SHP77 (cell line): ENCODE measurements at places on chromosomes 3 and 15.

DNA sequence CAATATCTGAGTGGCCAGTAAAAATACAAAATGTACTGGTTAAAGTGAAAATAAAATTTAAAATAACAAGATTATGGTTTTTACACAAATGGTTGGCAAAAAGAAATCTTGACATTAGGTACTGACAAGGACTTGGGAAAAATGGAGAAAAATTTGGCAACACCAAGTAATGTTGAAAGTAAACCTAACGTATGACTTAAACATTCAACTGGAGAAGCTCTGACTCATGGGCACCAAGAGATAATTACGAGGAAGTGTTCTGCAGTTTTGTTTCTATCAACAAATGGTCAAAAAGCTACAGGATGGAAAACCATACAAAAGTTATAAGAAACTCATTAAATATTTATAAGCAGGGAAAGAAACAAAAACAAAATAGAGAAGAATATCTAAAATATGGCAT, 177.7 kb downstream of the ZNF385D start:
- DNase-seq = no peak

DNA sequence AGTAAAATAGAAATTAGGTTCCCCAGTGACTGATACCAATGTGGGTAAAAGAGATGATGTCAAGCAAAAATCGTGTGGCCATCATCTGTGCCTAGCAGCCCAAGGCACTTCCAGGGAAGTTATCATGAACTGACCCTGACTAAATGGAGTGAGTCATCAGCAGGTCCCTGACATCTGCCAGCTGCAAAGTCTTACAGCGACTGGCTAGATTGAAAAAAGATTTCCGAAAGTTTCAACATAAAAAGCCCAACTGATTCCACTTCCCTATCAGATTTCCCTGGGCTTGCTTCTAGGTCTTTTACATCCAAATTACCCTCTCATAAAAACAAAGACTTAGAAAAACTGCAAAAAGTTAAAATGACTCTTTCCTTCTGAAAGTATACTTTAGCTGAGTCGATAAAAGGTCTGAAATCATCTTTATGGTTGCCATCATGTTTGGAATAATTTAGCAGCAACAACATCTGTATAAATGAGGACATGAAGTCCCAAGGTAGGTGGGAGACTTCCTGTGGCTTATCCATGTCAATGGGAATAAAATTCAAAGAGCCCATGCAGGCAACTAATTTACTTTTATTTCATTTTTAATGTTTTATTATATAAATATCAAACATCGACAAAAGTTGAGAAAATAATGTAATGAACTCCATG, 342.8 kb downstream of the ERC2 start:
- DNase-seq = no peak

DNA sequence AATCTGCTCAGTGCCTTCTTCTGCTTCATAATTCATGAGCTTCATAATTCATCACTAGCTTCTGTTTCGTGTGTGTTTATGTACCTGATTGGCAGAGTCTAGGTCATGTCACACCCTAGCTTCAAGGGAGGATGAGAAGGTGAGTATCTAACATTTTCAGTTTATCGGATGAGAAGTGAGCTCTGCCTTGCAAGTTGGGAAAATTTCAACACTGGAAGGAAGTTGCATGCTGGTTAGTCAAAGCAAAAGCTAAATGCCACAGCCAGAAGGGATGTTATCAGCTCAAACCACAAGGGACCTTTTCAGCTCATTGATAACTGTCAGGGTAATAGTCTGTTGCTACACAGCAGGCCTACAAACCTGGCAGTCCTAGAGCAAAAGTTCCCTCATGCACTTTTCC, 7.3 kb upstream of the TNFSF10 start:
- no peak for DNase-seq

DNA sequence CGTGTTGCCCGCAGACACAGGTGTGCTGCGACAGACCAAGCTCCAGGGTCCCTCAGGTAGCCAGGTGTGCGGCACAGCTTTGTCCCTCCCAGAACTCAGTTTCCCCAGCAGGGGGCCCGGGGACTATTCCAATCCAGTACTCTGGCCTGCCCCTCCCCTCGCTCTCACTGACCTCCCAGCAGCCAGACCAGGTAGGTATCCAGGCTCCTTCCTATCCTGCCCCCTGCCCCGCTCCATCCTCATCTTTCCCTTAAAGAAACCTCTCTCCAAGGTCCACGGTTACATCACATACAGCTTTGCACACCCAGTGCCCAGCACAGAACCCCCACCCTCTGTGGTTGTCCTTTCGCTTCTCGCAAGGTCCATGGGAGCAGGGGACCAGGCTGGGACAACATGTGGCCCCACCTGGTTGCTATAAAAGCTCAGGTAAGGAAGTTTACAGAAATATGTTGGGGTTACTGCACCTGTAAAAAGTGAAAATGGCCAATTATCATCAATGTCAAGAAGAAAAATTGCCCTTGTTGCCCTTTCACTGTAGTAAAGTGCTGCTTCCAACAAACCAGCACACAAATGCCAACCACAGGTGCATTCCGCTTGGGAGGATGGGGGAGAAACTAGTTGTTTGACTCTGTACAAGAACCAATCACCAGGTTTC, 7.3 kb upstream of the CYP11A1 start:
- DNase-seq = no peak

GRCh38 chr15:68285259-68285980, 7.9 kb downstream of the FEM1B start:
- no peak for DNase-seq

- no peak for DNase-seq
Measured at GRCh38 chr3:169764312-169764881, 463 bp downstream of the TERC start.

GRCh38 chr3:117565777-117566176, 856.2 kb downstream of the TUSC7 start:
- no peak for DNase-seq

DNA sequence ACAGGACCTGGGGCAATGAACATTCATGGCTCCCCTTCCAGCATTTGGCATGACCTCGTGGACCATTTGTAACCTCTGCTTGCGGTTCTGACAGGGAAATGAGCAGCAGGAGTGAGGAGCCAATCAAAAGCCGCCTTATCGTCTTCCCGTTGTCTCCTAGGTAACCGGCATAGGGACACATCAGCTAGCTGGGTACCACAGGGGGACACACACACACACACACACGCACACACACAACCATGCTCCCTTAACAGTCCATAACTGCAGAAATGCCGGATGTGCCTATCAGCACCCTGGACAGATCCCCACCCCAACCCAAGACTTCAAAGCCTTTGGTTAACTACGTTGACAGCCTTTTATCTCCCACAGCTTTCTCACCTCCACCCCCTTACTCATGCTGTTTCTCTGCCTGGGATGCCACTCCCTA, 53.4 kb upstream of the CCDC174 start:
- no peak for DNase-seq

- peak; percentile 15 for DNase-seq
Measured at GRCh38 chr3:52022323-52023100, 26.8 kb upstream of the RPL29 start.

GRCh38 chr3:53506110-53506762, 11.8 kb downstream of the CACNA1D start:
- DNase-seq = no peak

- no peak for DNase-seq
Measured at GRCh38 chr15:40244961-40245523, 6.2 kb downstream of the PAK6 start.

DNA sequence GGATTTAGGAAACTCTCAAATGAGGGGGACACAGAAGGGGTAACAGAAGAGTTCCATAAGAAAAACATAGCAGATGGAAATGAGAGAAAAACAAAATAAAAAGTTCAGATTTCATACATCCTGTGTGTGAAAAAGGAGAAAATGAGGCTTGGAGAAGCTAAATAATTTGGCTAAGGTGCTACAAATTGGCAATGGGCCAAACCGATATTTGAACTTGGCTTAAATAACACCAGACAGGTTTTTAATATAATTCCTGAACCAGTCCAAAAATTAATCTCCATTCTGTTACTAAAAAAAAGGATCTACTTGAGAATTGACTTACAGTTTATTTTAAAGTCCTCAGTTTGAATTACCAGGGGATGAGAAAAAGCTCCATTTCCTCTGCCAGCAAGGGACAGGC, 342.9 kb upstream of the DPH6 start:
- no peak for DNase-seq

DNA sequence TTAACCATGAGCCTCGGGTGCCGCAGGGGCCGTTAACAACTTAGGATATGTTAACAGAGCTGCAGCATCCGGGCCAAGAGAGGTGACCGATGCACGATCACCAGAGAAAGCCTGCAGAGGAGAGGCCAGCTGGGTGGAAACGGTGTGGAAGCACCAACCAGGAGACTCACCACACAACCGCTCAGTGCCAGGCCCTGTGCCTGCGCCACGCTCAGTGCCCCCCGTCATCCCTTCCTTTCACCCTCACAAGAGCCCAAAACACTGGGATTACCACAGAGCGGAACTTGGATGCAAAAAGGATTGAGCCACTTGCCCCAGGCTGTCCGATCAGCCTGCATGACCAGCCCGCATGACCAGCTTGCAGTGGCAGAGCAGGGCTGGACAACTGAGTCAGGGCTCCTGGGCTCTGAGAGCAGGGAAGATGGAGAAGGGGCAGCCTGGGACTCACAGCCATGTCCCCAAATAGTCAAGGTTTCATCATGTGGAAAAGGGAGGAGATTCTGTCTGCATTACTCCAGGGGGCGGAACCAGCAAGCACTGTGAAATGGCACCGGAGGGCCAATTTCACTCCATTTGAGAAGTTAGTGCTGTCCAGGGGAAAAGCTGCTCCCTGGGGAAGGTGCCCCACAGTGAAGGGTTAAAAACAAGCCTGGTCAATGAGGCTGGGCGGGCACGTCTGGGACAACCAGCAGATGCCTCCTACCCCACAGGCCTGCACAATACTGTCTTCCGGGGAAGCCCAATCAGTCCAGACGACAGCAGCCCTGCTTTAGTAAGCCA, 156.8 kb downstream of the ATP10A start:
- no peak for DNase-seq

DNA sequence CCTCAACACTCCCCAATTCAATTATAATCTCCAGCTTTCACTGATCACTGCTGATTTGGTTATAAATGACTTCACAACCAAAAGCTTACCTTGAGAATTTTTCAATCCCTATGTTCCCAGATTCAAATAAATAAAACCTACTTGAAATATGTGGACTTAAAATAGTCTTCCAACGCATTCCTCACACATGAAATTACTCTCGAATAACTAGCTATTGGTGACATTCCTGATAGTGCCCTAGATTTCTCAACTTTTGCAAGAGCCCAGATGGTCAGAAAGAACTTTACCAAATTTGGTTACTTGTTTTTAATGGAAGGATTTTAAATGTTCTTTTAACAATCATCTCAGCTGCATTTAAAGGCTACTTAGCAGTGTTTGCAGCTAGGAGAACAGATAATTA, 605.5 kb downstream of the FHIT start:
- DNase-seq = no peak

GRCh38 chr3:42735615-42736014, 33.0 kb upstream of the HHATL start:
- DNase-seq = no peak

DNA sequence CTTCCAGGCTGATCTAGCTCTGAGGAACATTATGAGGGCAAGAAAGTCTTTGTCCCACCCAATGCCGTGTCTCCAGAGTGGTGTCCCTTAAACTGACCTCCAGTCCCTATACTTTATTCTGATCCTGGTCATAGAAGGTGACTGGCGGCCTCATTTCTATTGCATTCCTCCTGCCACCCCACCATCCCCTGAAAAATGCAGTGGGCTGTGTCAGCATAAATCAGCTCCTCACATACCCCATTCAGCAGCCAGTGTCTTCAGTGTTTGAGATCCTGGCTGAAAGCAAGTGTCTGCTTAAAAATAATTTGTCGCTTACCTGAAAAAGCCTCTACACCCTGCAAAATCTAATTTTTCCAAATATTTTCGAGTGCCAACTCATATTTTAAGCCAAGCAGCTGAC, 346.1 kb downstream of the FEZF2 start:
- DNase-seq = no peak

- DNase-seq = no peak
Measured at GRCh38 chr3:144085964-144086363, 114.3 kb downstream of the DIPK2A start.

- DNase-seq = no peak
Measured at GRCh38 chr15:74035121-74036017, 40.9 kb downstream of the PML start.

DNA sequence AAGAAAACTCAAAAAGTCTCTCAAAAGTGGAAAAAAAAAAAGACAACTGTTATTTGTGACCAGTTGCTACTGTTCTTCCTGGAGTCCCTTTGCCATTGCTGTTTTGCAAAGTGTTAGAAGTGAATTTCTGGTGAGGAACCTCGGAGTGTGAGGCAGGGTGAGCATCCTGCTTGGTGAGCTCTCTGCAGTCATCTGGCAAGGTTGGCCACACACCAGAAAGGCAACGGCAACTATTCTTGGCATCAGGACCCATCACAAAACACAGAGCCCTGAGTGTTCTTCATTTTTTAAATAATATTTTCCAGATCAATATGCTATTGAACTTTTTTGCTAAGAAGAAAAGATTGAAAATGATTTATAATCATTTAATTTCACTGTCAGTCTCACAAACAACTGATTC, 60.7 kb downstream of the CGNL1 start:
- DNase-seq = no peak

DNA sequence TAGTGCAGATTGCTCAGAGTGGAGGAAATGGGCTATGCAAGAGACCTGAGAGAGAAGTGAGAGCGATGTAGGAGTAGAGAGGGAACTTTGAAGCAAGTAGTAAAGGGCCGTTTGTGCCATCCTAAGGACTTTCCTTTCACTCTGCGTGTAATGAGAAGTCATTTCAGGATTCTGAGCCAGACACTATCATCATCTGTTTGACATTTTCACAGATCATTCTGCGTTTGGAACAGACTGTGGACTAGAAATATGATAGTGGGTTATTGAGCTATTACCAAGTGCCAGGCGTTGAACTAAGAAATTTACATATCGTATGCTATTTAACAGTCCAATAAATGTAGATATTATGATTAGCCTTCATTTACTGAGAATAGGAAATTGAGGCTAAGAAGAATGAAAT, 150.0 kb upstream of the ROBO2 start:
- DNase-seq = no peak

GRCh38 chr3:161150001-161150525, 44.9 kb upstream of the B3GALNT1 start:
- no peak for DNase-seq
